ENCODE measurements at places on chromosomes 2 and 18.

GRCh38 chr2:176188774-176189680 is 559 bp downstream of the HOXD1 start:
- DNase-seq, result no peak

GRCh38 chr2:97740590-97741182 is 27.3 kb downstream of the ZAP70 start:
- no peak for DNase-seq

GRCh38 chr2:226063704-226064440 is 664.4 kb downstream of the NYAP2 start:
- DNase-seq, result no peak

- DNase-seq, result no peak
Observed at GRCh38 chr2:43887176-43887575, 48.4 kb downstream of the ABCG8 start.

DNA sequence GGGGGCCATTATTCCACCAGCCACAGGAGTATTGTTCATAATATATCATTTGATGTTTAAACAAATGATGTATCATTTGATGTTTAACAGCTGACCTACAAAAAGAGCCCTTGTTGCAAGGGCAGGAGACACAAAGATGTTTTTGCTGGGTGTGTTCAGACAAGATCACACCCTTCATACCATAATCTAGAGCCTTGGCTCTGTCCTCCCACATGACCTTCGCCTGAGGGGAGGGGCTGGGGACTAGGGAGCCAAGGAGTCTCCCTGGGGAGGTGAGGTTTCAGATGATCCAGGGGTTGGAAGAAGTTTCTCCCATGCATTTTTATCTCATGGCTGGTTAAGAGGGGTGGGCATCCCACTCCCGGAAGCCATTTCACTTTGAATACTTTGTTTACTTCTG is 33.5 kb downstream of the CDC42EP3 start:
- no peak for DNase-seq

- DNase-seq, result no peak
Observed at GRCh38 chr2:134611316-134611715, 107.5 kb downstream of the TMEM163 start.

GRCh38 chr2:215699700-215700538 is 264.1 kb upstream of the FN1 start:
- no peak for DNase-seq

GRCh38 chr2:165899311-165899710 is 54.3 kb downstream of the TTC21B start:
- DNase-seq, result no peak

DNA sequence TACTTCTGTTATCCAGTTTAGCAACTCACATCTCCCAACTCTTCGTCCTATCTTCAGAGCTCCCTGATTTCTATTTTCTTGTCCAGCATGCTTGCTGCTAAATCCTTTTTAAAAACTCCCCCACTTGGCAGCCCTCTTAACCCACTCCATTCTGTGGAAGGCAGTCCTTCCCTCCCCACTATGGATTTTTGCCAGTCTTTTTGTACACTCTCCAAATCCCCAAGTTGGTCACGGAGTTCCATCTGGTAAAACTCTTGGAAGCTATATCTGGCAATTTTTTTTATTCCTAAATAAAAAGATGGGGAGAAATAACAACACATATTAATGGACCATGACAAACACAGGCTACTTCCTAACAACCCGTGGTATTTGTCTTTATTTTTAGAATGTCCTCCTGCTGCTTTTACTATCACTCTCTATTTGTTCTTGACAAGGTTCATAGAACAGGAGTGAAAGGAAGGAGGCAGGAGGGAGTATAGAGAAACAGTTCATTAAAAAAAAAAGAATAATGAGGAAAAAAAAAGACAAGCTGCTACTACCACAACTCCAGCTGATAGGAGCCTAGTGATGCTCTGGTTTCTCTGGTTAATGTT is 120.0 kb upstream of the THSD7B start:
- DNase-seq, result no peak

DNA sequence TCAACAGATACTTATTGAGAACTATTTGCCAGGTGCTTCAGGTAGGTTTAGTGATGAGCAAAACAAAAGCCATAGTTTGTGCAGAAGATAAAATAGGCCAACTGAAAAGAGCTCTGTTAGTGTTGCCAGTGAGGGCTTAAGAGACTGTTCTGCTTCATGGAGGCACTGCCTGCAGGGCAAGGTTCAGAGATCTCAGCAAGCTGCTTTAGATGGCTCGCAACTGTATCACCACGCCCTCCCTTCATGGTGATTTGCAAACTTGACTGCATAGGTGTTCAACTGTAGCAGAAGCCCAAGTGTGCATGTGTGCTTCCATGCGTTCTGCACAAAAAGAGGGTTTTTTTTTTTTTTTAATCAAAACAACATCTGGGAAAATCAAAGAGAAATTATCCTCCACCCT is 84.5 kb downstream of the RAPH1 start:
- DNase-seq, result no peak

DNA sequence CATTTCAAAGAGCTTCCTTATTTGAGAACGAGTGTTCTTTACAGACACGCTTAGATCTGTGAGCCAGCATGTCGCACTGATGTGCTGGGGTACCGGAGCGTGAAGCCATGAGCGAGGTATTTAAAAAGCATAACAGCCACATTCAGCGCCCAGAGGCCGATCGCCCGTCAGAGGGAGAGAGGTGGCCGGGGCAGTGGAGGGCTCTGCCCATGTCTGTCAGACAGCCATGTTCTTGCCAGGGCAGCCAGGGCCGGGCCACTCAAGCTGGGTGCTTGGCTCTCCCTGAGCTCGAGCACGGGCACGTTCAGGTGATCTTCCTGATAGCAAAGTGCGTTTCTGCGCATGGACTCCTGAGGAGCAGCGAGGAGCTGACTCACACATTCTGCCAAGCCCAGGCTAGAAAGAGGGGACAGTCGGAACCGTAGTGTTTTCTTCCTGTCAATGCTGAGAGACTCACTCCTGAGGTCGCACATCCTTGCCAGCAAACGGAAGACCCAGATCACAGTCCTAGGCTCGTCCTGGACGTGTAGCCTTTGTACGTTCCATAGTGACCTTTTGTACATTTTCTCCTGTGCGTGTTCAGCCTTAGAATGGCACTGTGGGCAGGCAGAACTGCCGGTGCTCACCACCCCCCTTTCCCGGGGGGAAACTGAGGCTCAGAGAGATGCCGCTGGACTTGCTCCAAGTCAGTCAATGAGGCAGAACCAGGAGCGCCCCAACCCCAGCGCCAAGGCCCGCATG is 100.7 kb downstream of the NFATC1 start:
- no peak for DNase-seq

GRCh38 chr18:79199691-79200374 is 130.6 kb downstream of the ATP9B start:
- DNase-seq, result no peak

DNA sequence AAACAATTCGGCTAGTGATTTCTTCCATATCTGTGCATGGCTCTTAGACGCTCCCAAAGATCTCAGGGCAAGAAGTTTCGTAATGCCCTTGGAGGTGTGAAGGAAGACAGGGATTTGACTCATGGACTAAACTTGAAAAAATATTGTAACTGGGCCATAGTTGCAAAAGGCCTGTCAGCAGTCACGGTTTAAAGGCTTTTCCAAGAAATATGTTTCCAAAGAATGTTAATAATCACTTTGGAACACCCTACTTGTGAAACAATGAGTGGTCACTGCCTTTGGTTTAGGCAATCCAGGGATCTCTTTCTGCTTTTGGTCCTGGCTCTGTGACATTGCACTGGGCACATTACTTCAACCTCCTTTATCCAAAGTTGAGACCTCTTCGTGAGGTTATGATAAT is 102.5 kb upstream of the RASGRP3 start:
- DNase-seq, result no peak

DNA sequence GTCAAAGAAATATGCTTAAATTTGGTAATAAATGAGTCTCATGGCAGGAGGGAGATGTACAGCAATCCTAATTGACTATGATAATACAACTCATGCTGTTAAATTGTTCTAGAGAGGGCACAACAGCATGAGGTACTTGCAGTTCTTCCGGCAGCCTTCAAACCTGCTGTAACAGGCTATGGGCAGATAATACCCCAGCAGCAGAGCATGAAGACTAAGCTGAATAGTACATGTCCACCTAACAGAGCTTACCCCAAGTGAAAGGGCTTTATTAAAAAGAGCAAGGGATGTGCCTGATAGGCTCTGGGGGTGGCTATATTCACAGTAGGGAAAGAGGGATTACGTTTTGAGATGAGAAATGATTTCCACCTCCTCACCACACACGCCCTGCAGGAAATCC is 28.9 kb downstream of the MRO start:
- DNase-seq, result no peak

- no peak for DNase-seq
Observed at GRCh38 chr2:136052369-136053362, 65.3 kb downstream of the CXCR4 start.

- no peak for DNase-seq
Observed at GRCh38 chr2:213923543-213923942, 487.3 kb upstream of the VWC2L start.

DNA sequence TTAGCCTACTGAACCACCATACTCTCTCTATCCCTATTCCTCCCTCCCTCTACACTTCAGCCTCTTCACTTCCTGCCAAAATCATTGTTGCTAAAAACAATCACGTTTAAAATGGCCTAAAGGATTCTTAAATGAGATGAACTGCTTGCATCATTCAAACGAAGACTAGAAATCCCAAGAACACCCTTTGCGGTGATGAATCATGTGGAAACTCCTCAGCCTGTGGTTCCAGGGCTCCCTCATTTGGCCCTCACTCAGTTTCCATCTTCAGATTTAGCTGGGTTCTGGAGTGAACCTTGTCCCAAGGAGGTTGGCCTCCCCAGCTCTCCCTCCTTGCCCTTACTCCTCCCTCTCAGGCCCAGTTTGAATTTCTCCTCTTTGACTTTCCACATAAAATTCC is 125.6 kb upstream of the CDC42EP3 start:
- DNase-seq, result no peak

DNA sequence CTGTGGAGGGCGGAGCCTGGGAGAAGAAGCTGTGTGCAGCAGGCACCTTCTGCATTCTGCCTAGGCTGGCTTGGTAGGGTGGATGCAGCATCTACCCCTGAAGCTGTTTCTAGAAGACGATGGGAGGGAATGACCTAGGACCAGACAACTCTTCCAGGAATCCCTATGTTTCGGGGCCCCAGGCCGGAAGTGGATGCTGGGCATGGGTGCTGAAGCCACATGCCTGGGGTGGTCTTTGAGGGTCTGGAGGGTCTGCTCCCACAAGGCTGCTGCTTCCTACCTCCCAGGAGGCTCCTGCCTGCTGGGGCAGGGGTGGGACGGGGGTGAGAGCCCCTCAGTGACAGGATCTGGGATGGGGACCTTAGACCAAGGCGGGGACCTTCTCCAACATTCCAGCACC is 61.0 kb downstream of the CIB4 start:
- DNase-seq, result no peak

- DNase-seq, result no peak
Observed at GRCh38 chr2:74457549-74458131, 598 bp upstream of the WBP1 start.

- no peak for DNase-seq
Observed at GRCh38 chr2:1618974-1619373, 125.3 kb downstream of the PXDN start.

DNA sequence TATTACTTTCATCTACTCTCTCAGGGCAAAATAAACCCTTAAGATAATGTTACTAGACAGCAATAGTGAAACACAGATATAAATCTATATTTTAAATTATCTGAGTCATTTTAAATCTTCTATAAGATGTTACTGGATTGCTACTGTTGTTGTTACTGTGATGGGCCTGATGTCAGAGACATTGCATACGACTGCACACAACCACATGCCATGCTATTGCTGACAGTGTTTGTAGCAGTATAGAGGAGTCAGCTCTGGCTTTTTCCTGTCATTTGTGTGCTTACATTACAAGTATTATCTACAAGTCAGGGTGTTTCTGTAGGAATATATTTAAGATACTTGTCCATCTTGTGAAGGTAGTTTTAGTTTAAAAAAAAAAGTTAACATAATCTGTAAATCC is 63.9 kb downstream of the CCDC148 start:
- DNase-seq, result no peak

DNA sequence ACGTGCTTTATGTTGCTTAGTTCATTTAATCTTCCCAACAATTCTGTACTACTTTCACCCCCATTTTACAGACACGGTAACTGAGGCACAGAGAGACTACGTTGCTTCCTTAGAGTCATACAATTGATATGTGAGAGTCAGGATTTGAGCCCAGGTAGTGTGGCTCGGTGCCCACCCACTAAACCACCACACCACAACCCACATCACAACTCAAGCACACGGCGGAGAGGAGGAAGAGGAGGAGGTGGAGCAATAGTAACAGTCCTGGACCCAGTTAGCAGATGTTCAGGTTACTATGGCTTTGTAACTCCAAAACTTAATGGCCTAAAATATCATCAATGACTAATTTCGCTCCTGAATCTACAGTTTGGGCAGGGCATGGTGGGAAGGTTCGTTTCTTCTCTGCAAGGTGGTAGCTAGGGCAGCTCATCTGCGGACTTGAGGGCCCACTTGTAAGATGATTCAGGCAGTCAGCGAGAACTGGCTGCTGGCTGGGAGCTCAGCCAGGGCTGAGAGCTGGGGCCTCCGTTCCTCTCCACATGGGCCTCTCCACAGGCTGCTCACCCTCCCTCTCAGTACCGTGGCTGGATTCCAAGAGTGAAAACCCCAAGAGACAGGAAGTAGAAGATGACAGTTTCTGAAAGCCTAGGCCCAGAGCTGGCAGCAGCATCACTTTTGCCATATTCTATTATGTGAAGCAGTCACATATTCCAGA is 167.1 kb downstream of the ZFP36L2 start:
- no peak for DNase-seq

DNA sequence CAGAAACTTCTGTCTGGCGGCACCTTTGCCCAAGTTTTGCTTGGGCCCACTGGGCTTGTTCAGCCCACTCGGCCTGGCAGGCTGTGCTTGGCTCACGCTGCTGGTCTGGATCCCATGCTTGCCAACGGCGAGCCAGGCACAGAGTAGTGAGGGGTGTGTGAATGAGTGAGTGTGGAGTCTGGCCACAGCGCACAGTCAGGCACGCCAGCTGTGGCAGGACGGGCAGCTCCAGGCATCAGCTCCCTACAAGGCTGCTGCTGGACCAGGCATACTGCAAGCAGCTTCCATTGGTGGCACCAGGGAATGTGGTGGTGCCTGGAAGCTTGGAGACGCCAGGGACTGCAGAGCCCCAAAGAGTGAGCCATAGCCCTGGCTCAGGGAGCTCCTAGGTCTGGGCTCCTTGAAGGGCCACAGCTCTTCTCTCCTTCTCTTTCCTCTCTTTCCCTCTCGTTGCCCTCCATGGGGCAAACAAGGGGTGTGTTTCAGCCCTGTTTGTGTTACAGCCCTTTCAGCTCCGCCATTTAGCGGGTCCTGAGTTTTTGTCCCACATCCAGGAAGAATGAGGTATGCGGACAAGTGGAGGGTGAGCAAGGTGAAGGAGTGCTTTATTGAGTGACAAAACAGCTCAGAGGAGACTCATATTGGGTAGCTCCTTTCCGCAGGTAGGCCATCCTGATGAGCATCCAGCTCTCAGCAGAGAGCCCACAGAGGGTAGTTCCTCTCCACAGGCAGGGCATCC is 73.0 kb downstream of the AGPS start:
- no peak for DNase-seq
